AG04450 (cell line): ENCODE measurements at places on chromosomes 1 and 21.
A peak's percentile ranks its signal among the peaks of the same experiment; 100 is the strongest.

- DNase-seq: no peak
Observed at GRCh38 chr1:10682449-10683309, 113.8 kb downstream of the CASZ1 start.

GRCh38 chr1:38020396-38020795, 7.9 kb downstream of the UTP11 start:
- DNase-seq: no peak

GRCh38 chr21:41975391-41976272, 21.8 kb upstream of the C2CD2 start:
- DNase-seq: no peak

DNA sequence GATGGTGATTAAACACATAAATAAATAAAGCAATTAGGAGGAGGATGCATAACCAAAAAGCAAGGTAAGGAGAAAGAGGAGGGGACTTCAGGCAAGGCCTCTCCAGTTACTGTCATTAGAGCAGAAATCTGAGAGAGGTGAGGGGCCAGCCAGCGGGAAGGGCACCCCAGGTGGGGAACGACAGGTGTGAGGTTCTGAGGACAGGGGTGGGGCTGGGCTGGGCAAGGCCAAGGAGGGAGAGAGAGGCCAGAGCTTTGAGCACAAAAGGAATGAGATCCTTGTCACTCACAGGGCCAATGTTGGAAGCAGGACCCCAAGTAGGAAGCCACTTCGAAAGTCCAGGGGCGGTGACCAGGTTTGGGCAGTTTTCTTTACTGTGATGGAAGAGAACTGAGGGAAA, 182.2 kb upstream of the RAB4A start:
- DNase-seq: no peak

DNA sequence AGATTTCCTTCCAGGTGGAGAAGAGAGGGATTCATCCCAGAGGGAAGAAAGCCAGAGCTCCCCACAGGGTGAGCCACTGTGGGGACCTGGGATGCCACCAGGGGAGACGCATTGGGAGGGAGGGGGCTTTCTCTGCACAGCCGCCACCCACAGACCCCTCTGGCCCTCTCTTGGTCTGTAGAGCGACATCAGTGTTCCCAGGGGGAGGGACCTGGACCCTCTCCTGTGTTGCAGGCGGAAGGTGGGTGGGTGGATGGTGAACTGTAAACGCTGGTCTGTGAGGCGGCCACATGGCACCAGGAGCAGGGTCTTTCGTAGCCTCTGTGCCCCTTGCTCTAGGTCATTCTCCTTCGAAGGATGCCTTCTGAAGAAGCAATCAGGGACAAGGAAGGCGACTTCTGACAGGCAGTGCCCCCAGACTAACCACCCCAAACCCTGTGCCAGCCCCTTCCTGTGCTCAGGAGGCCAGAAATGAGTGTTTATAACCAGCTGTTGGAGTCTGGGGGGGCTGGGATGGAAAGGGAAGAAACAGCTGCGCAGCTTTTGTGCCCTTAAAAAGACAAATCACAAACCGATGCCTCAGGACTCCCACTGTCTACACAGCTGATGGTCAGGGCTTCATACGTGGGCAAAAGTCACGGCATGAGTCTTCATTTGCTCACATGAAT, 121.4 kb upstream of the ZBTB40 start:
- no peak for DNase-seq

GRCh38 chr21:20802201-20802600, 196.0 kb upstream of the NCAM2 start:
- no peak for DNase-seq

DNA sequence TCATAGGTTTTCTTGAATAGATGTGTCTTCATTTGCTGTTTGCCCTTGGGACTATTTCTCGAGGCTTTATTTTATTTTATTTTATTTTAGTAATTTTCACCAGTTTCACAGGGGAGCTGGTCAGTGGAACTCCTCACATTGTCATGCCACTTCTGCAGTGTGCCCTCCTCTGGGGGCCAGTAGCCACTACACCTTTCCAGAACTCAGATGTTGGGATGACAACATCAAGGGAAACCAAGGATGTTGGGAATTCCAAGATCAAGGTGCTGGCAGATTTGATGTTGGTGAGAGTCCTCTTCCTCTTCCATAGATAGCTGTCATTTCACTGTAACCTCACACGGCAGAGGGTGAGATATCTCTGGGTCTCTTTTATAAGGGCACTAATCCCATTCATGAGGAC, 35.5 kb downstream of the SLC26A9 start:
- DNase-seq: no peak

DNA sequence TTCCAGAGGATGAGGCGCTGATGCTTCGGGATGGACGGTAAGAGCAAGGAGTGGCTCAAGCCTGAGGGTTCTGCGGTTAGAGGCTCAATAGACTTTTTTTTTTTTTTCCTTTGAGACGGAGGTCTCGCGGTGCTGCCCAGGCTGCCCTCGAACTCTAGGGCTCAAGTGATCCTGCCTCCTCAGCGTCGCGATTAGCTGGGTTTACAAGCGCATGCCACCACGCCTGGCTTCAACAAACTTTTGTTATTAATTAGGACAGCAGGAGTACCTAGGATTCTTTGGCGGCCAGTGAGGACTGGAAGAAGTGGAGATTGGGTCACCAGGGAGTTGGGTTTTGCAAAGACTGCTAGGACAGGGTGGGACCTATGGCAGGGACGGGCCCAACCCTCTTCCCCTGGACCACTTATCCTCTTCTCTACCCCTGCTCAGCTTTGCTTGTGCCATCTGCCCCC, 587 bp downstream of the SCNM1 start:
- DNase-seq: peak; percentile 50

GRCh38 chr1:234683861-234684632, 74.1 kb upstream of the IRF2BP2 start:
- DNase-seq: no peak

- no peak for DNase-seq
Observed at GRCh38 chr21:20004367-20004766, 993.8 kb upstream of the NCAM2 start.

DNA sequence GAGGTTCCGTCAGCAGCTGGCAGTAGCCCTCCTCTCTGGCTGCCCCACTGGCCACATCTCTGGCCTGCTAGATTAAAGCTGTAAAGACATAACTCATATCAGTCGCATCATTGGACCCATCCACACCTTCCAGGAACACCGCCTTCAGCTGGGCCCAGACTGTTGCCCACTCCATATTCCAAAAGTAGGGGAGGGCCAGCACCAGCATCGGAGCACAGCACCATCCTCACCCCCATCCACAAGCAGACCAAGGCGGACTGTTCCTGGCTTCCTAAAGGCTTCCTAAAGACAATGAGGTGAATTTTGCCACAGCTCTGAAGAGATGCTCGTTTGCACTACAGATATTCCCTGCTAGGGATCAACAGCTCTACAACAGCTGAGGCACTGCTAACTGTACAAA, 3.5 kb downstream of the SHISA4 start:
- no peak for DNase-seq

DNA sequence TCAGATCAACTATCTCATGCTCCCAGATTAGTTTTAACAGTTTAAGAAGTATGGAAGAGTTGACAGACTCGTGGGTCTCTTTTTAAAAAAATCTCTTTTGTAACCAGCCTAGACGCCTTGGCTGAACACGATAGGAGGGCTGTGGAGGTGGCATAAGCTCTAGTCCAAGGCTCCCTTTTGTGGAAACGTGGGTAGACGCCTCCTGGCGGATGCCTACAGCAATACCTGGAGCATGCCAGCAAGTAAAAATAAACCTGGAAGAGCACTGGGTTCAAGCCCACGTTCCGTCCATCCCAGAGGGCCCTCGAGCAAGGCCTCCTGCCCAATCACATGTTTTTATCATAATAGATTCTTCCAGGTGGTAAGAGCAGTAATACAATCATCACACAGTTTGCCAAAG, 87.9 kb downstream of the RGS7 start:
- no peak for DNase-seq

GRCh38 chr1:207404849-207405525, 49.1 kb upstream of the CR2 start:
- DNase-seq: peak; percentile 38

DNA sequence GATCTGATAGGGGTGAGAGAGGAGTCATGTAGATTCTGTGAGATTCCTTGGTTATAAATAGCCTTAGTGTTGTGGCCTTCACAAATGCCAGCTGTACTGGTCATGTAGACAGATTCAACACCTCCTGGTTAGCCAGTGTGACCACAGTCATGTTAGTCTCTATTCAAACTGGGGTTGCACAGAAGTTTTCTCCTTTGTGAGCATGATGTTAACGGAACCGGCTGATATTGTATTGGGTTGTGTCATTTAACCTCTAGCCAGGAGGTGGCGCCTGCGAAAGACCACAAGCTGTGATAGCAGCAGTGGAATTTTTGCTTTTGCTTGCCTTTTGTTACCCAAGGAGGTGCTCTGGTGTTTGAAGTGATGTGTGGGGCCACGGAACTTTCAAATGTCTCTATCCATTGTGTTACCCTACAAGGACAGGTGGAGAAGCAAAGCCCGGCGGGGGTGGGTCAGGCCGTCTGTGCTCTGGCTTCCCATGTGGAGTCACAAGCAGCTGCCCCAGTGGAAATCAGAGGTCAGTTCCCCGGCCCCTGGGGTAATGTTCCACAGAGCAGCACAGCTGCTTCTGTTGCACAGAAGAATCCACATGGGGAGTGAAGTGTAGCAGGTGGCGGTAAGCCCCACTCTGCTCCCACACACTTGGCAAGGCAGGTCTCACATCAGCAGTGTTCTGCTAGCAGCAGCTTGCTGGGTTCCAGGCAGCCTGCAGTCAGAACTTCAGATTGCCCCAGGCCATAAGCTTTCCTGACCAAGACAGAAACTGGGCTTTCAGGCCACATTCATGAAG, 112.6 kb downstream of the ADAMTS1 start:
- DNase-seq: peak; percentile 13
